ENCODE measurements at places on chromosomes 6 and 20.

GRCh38 chr20:21840991-21841390 is 135.5 kb downstream of the PAX1 start:
- no peak for DNase-seq

DNA sequence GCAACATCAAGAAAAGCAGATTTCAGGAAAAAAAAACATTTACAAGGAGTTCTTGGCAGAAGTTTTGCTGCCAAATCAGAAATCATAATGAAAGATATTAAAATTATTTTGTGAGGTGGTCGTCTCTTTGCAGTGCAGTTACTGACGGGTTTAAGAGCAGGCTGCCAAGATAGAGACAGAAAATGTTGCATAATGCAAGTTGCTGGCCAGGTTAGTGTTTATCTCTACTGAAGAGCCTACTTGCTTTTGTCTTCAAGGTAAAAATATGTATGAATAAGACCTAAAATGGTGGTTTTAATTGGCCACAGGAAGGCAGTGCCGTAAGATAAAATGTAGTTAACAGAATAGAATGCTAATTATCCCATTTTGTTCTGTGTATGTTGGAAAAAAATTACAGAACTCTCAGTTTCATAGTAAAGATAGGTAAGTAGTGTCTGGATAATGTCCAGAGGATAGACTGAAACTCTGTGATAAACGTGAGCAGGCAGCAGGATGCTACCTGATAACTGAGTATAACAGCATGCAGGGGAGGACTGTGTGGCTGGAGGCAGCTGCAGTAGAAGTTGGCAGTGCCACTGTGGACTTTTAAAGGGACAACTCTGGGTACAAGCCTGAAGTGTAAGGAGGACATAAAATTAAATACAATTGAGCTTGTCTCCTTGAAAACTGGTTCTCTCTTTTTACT is 13.9 kb downstream of the FOXO3 start:
- no peak for DNase-seq

GRCh38 chr6:29665942-29666825 is 9.3 kb downstream of the MOG start:
- DNase-seq: no peak

GRCh38 chr20:62288535-62289105 is 14.2 kb upstream of the ADRM1 start:
- DNase-seq: no peak

- no peak for DNase-seq
These were observed 309.7 kb downstream of the KIF16B start for GRCh38 chr20:16263582-16263981.

Measured in dermis microvascular lymphatic vessel endothelial cell (primary cell).